Stimulated activated naive B cell treated with anti-CD40 and anti-IgM and Interleukin-4, amounts not matched to agents 10 μg/mL and 1 μg/mL and 100 μg/mL, for 72 hours (primary cell): ENCODE measurements at places on chromosomes 1 and 21.

- H3K36me3 ChIP-seq, result no peaks in the 10 kb centered on the region
- no peak overlapping the region for H3K4me3 ChIP-seq
- H3K27me3 ChIP-seq, result peaks cover 68% of the 10 kb centered on the region
- no peak overlapping the region for H3K27ac ChIP-seq
- peaks cover 2% of the 10 kb centered on the region for H3K4me1 ChIP-seq
Measured at GRCh38 chr1:165369255-165369848, 12.8 kb upstream of the LMX1A start.

DNA sequence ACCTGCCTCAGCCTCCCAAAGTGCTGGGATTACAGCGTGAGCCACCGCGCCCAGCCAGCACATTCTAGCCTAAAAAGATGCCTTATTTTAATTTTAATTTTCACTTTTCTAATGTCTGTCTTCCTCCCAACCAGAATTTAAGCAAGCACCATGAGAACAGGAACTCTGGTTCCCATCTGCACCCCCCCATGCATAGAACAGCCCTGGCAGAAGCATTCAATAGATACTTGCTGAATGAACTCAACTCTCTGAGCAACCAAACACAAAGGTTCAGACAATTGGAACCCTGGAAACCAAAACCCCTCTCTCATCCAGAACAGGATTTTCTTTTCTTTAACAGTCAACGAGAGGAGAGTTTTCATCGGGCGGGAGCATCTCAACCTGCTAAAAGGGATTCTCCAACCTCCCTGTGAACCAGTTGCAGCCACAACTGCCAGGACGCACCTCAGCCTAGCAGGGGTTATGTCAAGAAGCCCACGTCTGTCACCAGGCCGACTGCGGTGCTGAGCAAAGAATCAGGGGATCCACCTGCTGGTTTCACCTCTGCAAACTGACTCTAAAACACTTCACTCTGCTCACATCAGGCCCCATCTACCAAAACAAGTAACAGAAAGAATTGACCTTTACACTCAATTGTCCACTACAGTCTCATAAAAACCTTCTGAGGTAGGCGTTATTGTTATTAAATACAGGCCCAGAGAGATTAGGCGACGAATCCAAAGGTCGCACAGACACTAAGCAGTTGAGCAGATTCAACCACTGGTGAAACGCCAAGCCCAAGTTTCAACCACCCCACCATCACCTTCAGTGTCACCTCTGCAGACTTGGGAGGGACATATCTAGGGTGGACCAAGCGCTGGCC, 1.7 kb downstream of the KIAA2013 start:
- peak overlapping the region; percentile 82 for H3K4me3 ChIP-seq
- H3K27me3 ChIP-seq, result no peaks in the 10 kb centered on the region
- DNase-seq, result no peak
- peak overlapping the region; percentile 92 for H3K27ac ChIP-seq
- peaks cover 35% of the 10 kb centered on the region for H3K36me3 ChIP-seq

- no peak overlapping the region for H3K27ac ChIP-seq
- H3K36me3 ChIP-seq, result no peaks in the 10 kb centered on the region
- H3K4me1 ChIP-seq, result no peaks in the 10 kb centered on the region
- H3K4me3 ChIP-seq, result no peak overlapping the region
- H3K27me3 ChIP-seq, result no peaks in the 10 kb centered on the region
- DNase-seq, result no peak
Measured at GRCh38 chr1:229217716-229218115, 53.2 kb upstream of the RAB4A start.

- H3K27me3 ChIP-seq, result no peaks in the 10 kb centered on the region
- H3K4me3 ChIP-seq, result no peak overlapping the region
- H3K36me3 ChIP-seq, result peaks cover 43% of the 10 kb centered on the region
- peak overlapping the region; percentile 53 for H3K27ac ChIP-seq
Measured at GRCh38 chr1:167659450-167659849, 29.4 kb downstream of the RCSD1 start.

- no peaks in the 10 kb centered on the region for H3K27me3 ChIP-seq
- peak overlapping the region; percentile 2 for H3K27ac ChIP-seq
Measured at GRCh38 chr21:16034446-16035190, 304.8 kb downstream of the USP25 start.

GRCh38 chr1:154896771-154897286, 26.7 kb upstream of the KCNN3 start:
- H3K27ac ChIP-seq, result no peak overlapping the region
- no peaks in the 10 kb centered on the region for H3K27me3 ChIP-seq
- DNase-seq, result no peak
- H3K4me3 ChIP-seq, result no peak overlapping the region
- H3K36me3 ChIP-seq, result no peaks in the 10 kb centered on the region

DNA sequence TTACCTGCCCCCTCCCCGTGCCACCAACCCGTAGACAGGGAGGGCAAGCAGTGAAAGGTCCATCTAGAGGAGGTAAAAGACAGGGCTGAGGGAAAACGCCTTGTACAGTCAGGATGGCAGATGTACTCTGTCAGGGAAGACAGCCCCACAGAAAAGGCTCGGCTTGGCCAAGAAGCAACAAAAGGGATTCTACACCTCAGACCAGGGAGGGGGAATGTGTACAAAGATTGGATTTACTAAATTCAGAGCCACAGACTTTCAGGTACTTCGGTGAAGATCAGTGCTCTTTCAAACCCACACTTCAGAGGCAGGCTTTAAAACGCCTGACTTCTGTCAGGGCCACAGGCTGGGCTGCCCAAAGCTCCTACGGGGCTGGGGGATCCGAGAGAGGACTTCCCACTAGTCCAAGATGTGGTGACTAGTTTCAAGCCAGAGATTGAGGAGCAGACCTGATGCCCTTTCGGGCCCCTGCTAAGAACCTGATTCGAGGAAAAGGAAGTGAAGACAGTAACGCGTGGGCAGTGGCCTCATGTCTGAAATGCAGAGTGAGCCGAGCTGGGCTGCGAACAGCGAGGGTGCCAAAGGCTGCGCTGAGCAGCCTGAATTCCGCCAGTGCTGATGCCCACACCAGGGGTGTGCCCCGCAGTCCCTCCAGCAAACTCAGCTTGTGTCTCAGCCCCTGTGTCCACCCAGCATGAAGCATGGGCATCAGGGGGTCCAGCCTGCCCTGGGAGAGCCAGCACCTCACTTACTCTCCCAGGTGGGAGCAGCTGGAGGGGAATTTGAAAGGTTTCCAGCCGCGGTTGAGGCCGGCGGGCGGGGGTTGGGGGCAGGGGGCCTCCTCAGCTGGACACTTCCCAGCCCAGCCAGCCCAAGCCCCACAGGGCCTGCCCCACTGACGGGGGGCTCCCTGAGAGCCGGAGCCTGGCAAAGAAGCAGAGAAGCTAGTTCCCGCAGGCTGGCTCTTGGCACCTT, 36.2 kb downstream of the KIAA1614 start:
- no peak overlapping the region for H3K27ac ChIP-seq
- peaks cover 56% of the 10 kb centered on the region for H3K36me3 ChIP-seq
- peaks cover 11% of the 10 kb centered on the region for H3K4me1 ChIP-seq
- no peak overlapping the region for H3K4me3 ChIP-seq

GRCh38 chr1:162081316-162081715, 11.8 kb downstream of the NOS1AP start:
- H3K27ac ChIP-seq, result no peak overlapping the region
- H3K4me3 ChIP-seq, result no peak overlapping the region
- no peaks in the 10 kb centered on the region for H3K36me3 ChIP-seq
- H3K4me1 ChIP-seq, result no peaks in the 10 kb centered on the region
- H3K27me3 ChIP-seq, result peaks cover 41% of the 10 kb centered on the region

DNA sequence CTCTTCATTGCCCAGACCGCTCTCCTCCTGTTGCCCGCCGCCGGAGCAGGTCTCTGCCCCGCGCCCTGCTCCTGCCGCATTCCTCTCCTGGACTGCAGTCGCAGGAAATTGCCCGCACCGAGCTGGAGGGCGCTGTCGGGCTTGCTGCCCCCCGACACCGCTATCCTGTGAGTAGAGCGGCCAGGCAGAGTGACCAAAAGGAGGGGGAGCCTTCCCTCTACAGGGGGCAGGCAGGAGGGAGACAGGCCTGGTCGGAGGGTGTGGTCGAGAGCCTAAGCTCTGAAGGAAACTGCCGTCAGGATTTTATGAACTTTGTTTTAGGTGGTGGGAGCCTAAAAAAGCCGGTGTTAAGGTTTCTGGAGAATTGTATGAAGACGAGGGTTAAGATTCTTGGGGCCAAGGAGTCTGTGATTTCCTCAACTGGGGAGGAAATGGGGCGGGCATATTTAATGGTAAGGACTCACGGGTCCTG, 517 bp downstream of the LRIG2 start:
- H3K4me1 ChIP-seq, result peaks cover 16% of the 10 kb centered on the region
- peaks cover 12% of the 10 kb centered on the region for H3K36me3 ChIP-seq
- H3K27ac ChIP-seq, result peak overlapping the region; percentile 99
- DNase-seq, result no peak

DNA sequence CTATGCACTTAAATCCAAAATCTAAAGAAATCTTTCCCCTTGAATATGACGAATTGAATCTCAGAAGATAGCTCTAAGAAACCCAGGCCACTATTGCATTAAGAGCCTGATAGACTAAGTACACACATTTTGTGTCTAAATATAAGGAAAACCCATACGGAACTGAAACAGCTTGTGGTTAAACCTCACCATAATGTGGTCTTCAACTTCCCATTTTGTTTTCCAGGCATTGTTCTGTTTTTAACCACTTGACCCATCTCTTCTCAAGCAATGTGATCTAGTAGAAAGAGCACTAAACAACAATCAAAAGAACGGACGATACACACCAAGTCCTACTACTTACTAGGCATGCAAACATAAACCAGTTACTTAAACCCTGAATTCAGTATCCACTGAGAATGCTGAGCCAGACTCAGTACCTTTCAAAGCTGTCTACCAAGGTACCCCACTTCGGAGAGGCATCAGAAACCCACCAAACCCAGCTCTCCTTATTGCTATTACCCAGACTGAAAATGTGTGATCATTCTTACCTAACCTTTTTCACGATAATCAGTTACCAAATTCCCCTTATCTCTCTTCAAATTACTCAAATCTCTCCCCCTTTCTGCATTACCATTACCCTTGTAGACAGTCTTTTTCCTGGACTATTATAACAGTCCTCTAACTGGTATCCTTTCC, 12.8 kb downstream of the OTUD7B start:
- H3K27me3 ChIP-seq, result peaks cover 36% of the 10 kb centered on the region
- H3K36me3 ChIP-seq, result peaks cover 8% of the 10 kb centered on the region
- H3K4me1 ChIP-seq, result peaks cover 40% of the 10 kb centered on the region
- H3K27ac ChIP-seq, result peak overlapping the region; percentile 63

DNA sequence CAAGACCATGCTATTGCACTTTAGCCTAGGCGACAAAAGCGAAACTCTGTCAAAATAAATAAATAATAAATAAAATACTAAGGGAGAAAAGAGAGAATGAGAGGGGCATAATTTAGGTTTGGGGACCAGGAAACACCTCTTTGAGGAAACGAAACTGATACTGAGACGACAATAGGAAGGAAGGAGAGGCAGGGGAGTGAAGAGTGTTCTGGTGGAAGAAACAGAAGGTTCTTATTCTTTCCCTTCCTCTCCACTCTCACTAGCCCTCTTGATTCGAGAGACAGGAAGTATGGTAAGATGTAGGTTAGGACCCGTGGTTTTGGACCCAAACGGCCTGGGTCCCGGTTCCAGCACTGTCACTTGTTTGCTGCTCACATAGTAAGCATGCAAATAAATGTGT, 1.6 kb upstream of the NKAIN1 start:
- peaks cover 12% of the 10 kb centered on the region for H3K4me1 ChIP-seq
- no peaks in the 10 kb centered on the region for H3K36me3 ChIP-seq
- H3K27ac ChIP-seq, result no peak overlapping the region
- no peak for DNase-seq
- H3K27me3 ChIP-seq, result peaks cover 54% of the 10 kb centered on the region

DNA sequence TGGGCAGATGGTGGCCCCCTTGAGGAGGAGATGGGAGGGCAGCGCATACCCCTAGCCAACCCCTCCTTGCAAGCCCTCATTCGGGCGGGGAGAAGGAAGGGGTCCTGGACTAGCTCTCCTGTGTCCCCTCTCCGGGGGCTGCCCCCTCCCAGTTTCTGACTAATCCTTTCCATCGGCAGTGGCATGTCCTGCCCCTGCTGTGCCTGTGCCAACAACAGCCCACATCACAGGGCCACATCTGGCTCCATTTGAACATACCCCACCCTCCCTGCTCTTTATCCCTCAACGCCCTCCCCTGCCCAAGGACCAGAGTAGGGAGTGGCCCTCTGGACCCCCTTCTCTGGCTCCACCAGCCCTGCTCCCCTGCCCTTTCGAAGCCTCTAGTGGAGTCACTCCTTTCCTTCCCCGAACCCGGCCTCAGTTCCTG, 11.0 kb upstream of the LMNA start:
- H3K27ac ChIP-seq, result peak overlapping the region; percentile 98
- DNase-seq, result no peak
- H3K36me3 ChIP-seq, result no peaks in the 10 kb centered on the region
- no peaks in the 10 kb centered on the region for H3K27me3 ChIP-seq
- peak overlapping the region; percentile 66 for H3K4me3 ChIP-seq

DNA sequence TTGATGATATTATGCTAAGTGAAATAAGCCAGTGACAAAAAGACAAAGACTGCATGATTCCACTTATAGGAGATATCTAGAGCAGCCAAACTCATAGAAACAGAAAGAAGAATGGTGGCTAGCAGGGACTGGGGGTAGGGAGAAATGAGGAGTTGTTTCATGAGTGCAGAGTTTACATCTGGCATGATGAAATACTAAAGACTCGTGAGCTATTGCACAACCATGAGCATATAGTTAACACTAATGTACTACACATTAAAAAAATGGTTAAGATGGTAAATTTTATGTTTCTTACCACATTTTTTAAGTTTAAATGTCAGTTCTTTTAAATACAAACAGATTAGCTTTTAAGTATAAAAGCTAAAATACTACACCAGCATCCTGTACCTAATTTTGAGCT, 57.8 kb downstream of the ESRRG start:
- DNase-seq, result no peak
- no peaks in the 10 kb centered on the region for H3K4me1 ChIP-seq
- H3K27ac ChIP-seq, result no peak overlapping the region
- no peaks in the 10 kb centered on the region for H3K36me3 ChIP-seq

GRCh38 chr21:44533891-44534627, 5.9 kb downstream of the KRTAP10-1 start:
- H3K4me3 ChIP-seq, result no peak overlapping the region
- H3K27me3 ChIP-seq, result peaks cover 33% of the 10 kb centered on the region
- no peak overlapping the region for H3K27ac ChIP-seq
- DNase-seq, result no peak

DNA sequence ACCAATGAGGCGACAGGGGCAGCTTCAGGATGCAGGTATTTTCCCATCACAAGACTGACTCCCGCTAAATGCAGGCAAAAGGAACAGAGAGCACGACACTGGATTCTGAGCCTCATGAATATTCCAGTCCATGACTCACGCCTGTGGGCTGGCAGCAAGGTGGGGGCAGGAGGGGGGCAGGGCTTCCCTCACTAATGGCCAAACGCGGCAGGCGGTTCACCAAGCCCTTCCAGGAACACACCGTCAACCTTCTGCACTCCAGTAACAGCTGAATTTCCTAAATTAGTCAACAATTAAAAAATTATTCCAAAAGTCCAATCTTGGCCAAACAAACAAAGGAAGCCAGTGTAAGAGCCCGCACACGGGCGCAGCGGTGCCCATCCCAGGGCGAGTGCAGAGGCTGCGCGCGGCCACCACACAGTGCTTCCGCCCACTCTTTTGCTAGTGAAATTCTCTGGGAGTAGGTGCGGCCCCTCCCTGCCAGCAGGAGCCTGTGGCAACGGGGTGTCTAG, 12.5 kb upstream of the GPR153 start:
- peaks cover 6% of the 10 kb centered on the region for H3K36me3 ChIP-seq
- DNase-seq, result no peak
- H3K27me3 ChIP-seq, result no peaks in the 10 kb centered on the region
- no peaks in the 10 kb centered on the region for H3K4me1 ChIP-seq
- no peak overlapping the region for H3K4me3 ChIP-seq
- H3K27ac ChIP-seq, result no peak overlapping the region
